HCT116 (cell line): ENCODE measurements at places on chromosomes 12 and 14. TPM values are rescaled to one million over a fixed set of nuclear protein-coding genes. Genes with fewer than 3 reads are reported as not detected.

MAP1LC3B2 gene
- 4.7 TPM for total RNA-seq

NXPH4 gene
- total RNA-seq, result 20.0 TPM

CAPZA3 gene
- total RNA-seq, result not detected

- DNase-seq, result no peak
These were observed 105.2 kb downstream of the ZFC3H1 start for GRCh38 chr12:71558445-71558844.

GRCh38 chr14:35526962-35527361 is 7.0 kb upstream of the INSM2 start:
- no peak for DNase-seq

OVCH1 gene
- not detected for total RNA-seq

DNA sequence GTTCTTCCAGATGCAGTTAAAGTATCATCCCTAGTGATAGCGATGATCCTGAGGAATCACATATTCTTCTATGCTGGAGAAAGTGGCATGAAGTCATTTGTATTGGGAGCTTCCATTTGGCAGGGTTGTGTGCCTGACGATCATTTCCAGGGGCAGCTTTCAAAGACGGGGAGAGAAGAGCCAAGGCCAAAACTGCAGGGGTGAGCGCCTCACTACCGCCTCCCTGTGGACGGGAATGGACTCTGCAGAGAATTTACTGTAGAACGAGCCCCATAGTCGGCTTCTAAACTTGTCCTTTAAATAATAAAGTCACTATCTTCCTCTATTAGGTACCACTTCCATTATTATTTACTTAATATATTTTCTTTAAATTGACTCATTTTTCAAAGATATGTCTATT is 555.9 kb upstream of the TMEM132C start:
- DNase-seq, result no peak

GRCh38 chr12:16228067-16228466 is 49.4 kb downstream of the SLC15A5 start:
- DNase-seq, result no peak

DNA sequence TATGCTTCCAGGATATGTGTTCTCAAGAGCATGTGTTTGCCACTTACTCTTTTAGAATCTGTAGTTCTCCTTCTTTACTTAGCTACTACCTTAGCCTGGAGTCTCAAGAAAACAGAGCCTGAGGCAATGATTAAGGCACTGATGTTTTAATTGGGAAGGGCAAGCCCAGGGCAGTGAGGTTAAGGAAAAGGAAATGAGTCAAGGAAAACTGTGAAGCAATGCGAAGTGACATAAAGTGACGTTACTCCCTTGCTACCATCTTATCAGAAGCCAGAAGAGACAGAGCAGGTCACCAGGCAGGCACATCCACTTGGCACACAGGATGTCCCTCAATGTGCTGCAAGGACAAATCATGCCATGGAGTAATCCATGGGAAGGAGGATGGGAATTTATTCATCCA is 11.3 kb upstream of the EML5 start:
- no peak for DNase-seq

- DNase-seq, result no peak
These were observed 1.6 kb downstream of the LTB4R start for GRCh38 chr14:24312736-24313507.

KCNMB4 gene
- 5.0 TPM for total RNA-seq

DNA sequence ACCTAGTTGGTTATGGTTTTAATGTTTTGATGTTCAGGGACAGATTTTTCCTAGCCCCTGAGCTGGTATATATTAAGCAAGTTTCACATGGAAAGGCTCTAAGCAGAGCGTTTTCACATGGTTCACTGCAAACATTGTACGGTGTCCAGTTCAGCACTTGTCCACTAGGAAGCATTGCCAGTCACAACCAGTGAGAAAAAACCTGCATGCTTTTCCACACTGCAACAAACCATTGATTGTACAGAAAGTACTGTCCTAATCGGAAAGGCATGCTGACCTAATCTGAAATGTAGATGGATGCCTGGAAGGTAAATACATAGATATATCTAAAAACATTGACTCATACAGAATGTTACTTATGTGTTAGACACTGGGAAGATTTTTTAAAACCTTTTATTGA is 25.0 kb upstream of the NPAS3 start:
- no peak for DNase-seq

KLRC3 gene
- total RNA-seq, result 1.8 TPM

DNA sequence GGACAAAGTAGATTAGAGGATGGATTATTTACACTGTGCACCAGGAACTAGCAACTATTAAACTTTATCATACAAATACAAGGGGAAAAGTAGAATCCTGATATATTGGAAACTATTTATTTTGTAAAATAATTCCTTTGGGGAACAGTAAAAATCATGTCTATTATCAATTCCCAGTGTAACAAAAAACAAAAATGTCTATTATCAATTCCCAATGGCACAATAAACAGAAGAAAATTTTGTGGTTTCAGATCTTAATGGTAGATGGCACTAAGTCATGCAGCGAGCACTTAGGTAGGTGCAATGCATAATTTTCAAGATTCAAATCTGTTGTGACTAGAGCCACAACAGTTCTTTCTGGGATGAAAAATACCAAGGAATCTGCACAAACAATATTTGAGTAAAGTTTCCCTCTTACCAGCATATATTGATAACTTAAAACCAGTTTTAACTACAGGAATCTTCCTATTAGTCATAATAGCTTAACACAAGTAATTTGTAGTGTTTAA is 13.7 kb downstream of the CFL2 start:
- DNase-seq, result no peak

GRCh38 chr12:95583933-95584332 is 32.7 kb upstream of the USP44 start:
- DNase-seq, result peak; percentile 8

DNA sequence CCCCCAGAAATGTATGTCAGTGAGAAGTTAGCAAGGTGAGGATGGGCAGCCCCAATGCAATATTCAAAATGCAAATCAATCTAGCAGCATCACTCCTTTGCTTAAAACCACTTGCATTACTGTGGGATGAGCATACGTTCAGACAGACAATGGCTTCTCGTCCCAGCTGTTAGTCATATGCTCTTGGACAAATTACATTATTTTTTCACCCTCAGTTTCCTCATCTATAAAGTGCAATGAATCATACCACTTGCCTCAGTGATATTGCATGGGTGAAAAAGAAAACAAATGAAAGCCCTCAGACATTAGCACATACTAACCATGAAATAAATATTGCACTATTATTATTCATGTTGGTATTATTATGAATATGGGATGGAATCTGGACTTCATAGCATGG is 132.3 kb downstream of the C12orf75 start:
- no peak for DNase-seq

CEP128 gene
- total RNA-seq, result 16.4 TPM

APOF gene
- total RNA-seq, result 0.17 TPM

DNA sequence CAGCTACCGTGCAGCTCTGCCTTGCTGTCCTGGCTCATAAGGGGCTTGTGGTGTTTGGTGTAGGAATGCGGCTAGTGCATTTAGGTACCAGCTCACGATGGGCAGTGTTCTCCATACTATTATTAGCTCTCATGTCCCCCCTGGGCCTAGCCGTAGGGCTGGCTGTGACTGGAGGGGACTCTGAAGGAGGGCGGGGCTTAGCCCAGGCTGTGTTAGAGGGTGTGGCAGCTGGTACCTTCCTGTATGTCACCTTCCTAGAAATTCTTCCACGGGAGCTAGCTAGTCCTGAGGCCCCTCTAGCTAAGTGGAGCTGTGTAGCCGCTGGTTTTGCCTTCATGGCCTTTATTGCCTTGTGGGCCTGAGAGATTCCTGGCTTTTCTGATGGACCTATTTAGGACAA is 2.1 kb downstream of the SLC39A2 start:
- no peak for DNase-seq

DNA sequence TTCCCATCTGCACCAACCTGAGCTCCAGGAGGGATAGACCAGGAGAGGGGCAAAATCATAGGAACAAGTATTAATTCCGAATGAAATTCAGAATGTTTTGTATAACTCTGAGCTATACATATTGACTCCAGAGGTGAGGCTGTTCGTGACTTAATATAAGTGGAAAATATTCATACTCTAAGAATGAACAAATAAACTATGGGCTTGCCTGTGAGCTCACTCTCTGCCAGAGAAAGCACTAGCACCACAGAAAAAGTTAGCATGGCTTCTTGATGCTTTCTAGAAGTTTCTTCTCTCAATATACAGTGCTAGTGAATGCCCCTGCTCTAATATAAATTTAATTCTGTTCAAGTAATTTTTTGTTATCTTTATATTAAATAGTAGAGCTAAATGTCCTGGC is 1536.4 kb upstream of the FLRT2 start:
- no peak for DNase-seq

GRCh38 chr12:78439666-78440065 is 424.9 kb upstream of the SYT1 start:
- DNase-seq, result no peak

GRCh38 chr12:33283054-33283453 is 156.6 kb downstream of the SYT10 start:
- DNase-seq, result no peak
